Thyroid gland (tissue), 4 donors: ENCODE measurements at places on chromosomes 12 and 14. TPM values are rescaled to one million over a fixed set of nuclear protein-coding genes. Genes with fewer than 3 reads are reported as not detected.

The DBX2 gene
- 0.89 TPM for total RNA-seq

The APOF gene
- not detected for total RNA-seq

The KRT5 gene
- 1.4 TPM for total RNA-seq

The ASPG gene
- 8.2 TPM for total RNA-seq

The JPH4 gene
- not detected for total RNA-seq

DNA sequence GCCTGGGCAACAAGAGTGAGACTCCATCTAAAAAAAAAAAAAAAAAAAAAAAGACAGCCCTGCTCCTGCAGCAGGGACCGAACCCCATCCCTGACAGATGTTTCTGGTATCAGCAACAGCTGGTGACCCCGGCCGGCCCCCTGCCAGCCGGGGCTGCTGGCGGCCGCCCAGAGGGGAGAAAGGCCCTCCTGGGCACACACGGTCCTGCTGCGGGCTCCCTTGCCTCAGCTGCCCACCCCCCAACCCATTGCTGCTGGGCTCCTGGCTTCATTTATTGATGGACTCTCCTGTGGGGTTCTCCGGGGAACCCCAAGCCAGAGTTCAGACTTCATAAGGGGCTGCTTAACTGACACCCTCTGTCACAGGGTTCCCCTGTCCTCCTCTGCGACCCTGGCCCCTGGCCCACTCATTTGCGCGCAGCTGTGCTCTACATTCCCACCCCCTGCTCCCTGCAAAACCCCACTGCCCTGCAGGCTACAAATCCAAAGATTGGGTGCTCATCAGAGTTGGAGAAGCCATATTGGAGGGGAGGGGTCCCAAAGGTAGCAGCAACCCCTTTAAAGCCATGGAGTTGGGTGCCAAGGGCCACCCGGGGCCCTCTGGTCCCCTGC lies 103.6 kb upstream of the RTL1 start:
- no peak for DNase-seq
- no peak overlapping the region for H3K4me3 ChIP-seq
- H3K27ac ChIP-seq, result no peak overlapping the region
- no peaks in the 10 kb centered on the region for H3K36me3 ChIP-seq

DNA sequence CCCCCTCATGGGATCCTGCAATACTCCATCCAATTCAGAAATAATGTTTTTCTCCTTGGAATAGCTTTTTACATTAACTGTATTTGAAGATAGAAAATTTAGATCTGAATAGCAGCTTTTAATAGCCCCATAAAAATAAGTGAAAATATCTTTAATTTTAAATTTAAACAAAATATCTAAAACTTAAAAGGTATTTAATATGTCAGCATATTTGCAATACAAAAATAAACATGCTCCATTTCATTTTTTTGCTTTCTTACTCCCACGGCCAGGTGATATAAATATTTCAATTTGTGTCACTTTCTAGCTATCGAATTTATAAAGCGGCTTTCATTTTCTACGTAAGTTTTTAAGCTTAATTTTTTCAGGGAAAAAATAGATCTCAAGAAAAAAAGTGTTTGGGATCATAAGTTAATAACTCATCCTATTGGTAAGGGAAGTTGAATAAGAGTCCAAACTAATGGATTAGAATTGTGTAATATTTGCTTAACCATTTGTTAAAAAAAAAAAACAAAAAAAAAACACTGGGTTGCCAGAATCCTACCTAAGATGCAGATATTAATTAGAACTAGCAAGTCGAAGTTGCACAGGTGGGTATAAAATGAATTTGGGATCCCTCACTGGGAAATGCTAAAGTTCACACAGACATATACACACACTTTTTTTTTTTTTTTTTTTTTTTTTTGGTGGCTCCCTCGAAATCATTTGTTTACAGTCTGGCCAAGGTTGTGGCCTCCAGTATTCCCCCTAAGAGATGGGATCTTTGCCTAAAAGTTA lies 47.6 kb downstream of the PPP2R5C start:
- H3K4me3 ChIP-seq, result no peak overlapping the region
- H3K27me3 ChIP-seq, result no peaks in the 10 kb centered on the region
- peak overlapping the region; percentile 100 for H3K27ac ChIP-seq
- DNase-seq, result no peak

GRCh38 chr12:76548222-76548837 lies 11.2 kb downstream of the OSBPL8 start:
- H3K4me3 ChIP-seq, result no peak overlapping the region
- H3K27me3 ChIP-seq, result no peaks in the 10 kb centered on the region
- H3K4me1 ChIP-seq, result peaks cover 16% of the 10 kb centered on the region
- H3K36me3 ChIP-seq, result no peaks in the 10 kb centered on the region
- H3K27ac ChIP-seq, result no peak overlapping the region
- DNase-seq, result no peak

- DNase-seq, result peak; percentile 56
- no peaks in the 10 kb centered on the region for H3K36me3 ChIP-seq
Observed at GRCh38 chr14:53432378-53432802, 279.3 kb upstream of the DDHD1 start.

DNA sequence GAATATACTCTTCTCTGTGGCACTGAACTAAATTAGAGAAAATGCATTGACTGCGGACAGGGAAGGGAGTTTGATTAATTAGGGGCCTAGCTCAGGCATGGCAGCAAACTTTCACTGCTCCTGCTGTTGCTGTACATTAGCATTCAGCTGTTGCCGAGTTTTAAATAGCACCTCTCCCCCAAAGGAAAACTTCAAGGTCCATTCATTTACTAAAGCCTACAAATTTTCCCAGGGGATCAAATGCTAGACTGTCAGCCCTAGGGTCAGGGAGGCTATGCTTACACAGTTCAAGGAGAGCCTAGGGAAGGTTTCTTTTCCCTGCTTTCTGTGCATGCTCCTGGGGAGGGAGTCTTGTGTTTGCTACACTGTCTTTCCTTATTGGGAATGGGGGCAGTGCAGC lies 60.0 kb upstream of the GZMB start:
- no peak overlapping the region for H3K4me3 ChIP-seq
- H3K27me3 ChIP-seq, result no peaks in the 10 kb centered on the region
- DNase-seq, result no peak
- no peaks in the 10 kb centered on the region for H3K36me3 ChIP-seq
- H3K27ac ChIP-seq, result no peak overlapping the region

DNA sequence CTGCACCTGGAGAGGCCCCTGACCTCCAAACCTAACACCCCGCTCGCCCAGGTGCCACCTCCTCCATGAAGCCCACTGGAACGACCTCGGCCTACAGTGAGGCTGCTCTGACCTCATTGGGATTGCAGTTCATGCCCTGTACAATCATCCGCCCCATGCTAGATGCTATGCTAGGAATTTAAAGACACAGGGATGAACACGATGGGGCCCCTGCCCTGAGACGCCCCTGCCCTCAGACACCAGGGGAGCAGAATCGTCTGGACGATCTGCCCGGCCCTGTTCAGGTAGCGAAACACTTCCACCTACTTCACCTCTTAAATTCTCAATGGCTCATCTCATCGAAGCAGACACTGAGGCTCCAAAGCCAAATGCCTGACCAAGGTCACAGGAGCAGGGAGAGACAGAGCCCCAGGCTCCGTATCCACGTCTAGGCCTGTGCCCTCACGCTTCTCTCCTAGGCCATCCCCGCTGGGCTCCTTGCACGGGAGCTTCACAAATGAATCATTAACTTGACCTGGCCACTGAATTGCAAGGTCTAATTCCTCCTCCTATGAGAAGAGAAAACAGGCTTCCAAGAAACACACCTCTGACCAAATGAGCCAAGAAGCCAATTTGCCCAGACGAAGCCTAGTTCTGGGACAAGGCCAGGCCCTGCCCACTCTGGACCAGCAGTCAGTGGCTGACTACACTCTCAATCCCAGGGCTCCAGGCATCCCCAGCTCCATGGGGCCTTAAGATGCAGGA lies 35.2 kb downstream of the SCARB1 start:
- no peak overlapping the region for H3K4me3 ChIP-seq
- H3K27me3 ChIP-seq, result no peaks in the 10 kb centered on the region
- H3K4me1 ChIP-seq, result peaks cover 6% of the 10 kb centered on the region
- H3K27ac ChIP-seq, result peak overlapping the region; percentile 44
- DNase-seq, result peak; percentile 62

GRCh38 chr12:28872654-28873268 lies 276.3 kb upstream of the FAR2 start:
- H3K4me3 ChIP-seq, result no peak overlapping the region
- H3K4me1 ChIP-seq, result no peaks in the 10 kb centered on the region
- no peak overlapping the region for H3K27ac ChIP-seq

DNA sequence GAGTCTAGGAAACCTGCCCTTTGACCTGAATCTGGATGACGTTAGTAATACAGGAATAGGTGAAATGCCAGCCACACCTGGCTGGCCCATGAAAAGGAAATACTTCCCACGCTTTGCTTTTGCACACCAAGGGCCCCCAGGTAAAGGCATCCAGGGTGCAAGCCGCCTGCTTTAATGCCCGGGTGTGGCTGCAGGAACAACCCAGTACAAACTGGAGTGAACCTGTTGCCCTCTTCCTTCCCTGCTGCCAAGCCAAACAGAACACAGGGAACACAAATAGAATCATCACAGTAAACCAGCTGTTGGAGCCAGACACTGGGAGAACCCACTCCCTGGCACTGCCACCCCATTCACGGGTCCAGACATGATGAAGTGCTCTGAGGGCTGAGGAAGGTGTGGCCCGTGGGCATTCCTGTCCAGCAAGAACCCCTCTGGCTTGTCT lies 24.2 kb upstream of the FOS start:
- peak; percentile 68 for DNase-seq
- H3K4me1 ChIP-seq, result peaks cover 72% of the 10 kb centered on the region
- no peaks in the 10 kb centered on the region for H3K36me3 ChIP-seq
- H3K4me3 ChIP-seq, result no peak overlapping the region

DNA sequence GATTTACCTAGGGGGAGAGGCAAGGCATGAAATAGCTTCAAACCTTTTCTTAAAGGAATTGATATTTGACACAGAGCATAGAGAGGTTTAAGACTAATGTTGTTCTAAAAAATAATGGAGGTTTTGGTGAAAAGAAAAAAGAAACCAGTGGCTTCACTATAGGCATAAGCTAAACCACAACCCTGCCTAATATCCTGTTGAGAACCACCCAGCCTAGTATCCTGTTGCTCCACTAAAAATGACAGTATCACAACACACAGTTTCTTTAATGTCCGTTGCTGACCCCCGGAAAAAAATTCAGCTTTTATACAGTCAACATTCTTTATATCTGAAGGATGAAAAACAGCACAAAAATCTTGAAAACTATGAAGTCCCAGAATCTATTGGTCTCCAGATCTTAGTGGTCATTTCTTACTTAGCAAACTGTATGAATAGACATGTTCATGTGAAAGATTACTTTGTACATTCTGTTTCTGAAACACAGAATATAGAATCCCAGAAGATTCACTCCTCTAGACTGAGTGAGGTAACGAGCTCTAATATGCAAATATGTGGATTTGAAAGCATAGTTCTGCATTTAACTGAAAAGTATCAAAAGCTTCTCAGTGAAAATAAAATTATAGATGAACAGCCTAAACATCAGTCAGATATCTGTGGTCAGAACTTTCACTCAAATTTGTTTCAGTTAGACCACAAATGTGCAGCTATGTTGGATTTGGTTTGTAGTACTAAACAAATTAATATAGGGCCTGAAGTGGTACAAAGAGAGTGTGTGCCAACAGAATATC lies 40.5 kb downstream of the GALC start:
- H3K4me1 ChIP-seq, result no peaks in the 10 kb centered on the region
- no peaks in the 10 kb centered on the region for H3K36me3 ChIP-seq
- H3K27me3 ChIP-seq, result no peaks in the 10 kb centered on the region
- no peak overlapping the region for H3K4me3 ChIP-seq

- H3K27me3 ChIP-seq, result no peaks in the 10 kb centered on the region
- DNase-seq, result no peak
- H3K4me3 ChIP-seq, result no peak overlapping the region
- no peak overlapping the region for H3K27ac ChIP-seq
- no peaks in the 10 kb centered on the region for H3K4me1 ChIP-seq
Observed at GRCh38 chr12:60114169-60114568, 518.3 kb downstream of the SLC16A7 start.

GRCh38 chr12:13268581-13268980 lies 72.1 kb downstream of the EMP1 start:
- H3K4me1 ChIP-seq, result no peaks in the 10 kb centered on the region
- H3K27ac ChIP-seq, result no peak overlapping the region
- no peak for DNase-seq

- H3K4me1 ChIP-seq, result no peaks in the 10 kb centered on the region
- no peak overlapping the region for H3K4me3 ChIP-seq
- H3K27ac ChIP-seq, result no peak overlapping the region
- H3K27me3 ChIP-seq, result no peaks in the 10 kb centered on the region
- H3K36me3 ChIP-seq, result no peaks in the 10 kb centered on the region
Observed at GRCh38 chr12:62763861-62764645, 170.9 kb downstream of the PPM1H start.

- no peak overlapping the region for H3K4me3 ChIP-seq
- no peaks in the 10 kb centered on the region for H3K27me3 ChIP-seq
- H3K36me3 ChIP-seq, result no peaks in the 10 kb centered on the region
- DNase-seq, result no peak
- H3K27ac ChIP-seq, result no peak overlapping the region
- H3K4me1 ChIP-seq, result no peaks in the 10 kb centered on the region
Observed at GRCh38 chr12:105322070-105322469, 8.4 kb upstream of the C12orf75 start.

DNA sequence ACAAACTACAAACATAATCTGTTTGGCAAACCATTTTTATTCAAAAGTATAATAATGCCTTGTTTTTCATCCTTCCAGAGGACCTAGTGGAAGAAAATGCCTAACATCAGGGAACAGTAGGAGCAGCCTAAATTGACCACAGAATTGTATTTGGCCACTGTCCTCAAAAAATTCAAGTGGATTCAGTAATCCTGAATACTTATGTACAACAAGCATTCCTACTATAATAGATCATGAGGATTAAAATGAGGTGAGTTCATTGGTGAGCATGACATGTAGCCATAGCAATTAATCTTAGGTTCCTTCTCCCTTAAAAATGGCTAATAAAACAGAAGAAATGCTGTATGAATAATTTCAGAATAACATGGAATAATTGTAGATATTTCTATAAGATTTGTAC lies 209.3 kb downstream of the DAD1 start:
- DNase-seq, result no peak
- H3K36me3 ChIP-seq, result no peaks in the 10 kb centered on the region
- no peaks in the 10 kb centered on the region for H3K4me1 ChIP-seq

DNA sequence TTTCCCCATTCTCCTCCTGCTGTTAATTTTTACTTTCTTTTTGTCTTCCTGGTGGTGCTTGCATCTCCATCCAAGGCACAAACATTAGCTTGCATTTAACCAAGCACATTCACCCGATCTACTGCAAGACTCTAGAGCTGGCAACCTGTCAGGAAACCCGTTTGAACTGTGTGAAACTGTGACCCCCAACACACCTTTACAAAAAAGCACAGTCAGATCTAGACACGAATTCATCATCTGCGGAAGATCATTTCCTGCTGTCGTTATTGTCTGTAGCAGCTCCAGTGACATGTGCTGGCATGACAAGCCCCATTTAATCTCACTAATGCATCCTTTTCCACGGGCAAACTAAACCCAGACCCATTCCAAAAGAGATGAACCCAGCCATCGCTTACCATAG lies 340.5 kb downstream of the VRK1 start:
- DNase-seq, result no peak
- H3K36me3 ChIP-seq, result no peaks in the 10 kb centered on the region
- no peaks in the 10 kb centered on the region for H3K4me1 ChIP-seq
- H3K27ac ChIP-seq, result no peak overlapping the region

- no peak overlapping the region for H3K4me3 ChIP-seq
- H3K27ac ChIP-seq, result no peak overlapping the region
Observed at GRCh38 chr12:64347630-64348029, 42.9 kb downstream of the C12orf56 start.
